Activated CD4-positive, alpha-beta T cell treated with anti-CD3 and anti-CD28 coated beads, Interleukin-2, amount 50 U/mL, for 16 hours (primary cell): ENCODE measurements at places on chromosomes 3 and 15.
A peak's percentile ranks its signal among the peaks of the same experiment; 100 is the strongest.

GRCh38 chr15:90058308-90058707 is 44.0 kb downstream of the IDH2 start:
- DNase-seq: no peak

DNA sequence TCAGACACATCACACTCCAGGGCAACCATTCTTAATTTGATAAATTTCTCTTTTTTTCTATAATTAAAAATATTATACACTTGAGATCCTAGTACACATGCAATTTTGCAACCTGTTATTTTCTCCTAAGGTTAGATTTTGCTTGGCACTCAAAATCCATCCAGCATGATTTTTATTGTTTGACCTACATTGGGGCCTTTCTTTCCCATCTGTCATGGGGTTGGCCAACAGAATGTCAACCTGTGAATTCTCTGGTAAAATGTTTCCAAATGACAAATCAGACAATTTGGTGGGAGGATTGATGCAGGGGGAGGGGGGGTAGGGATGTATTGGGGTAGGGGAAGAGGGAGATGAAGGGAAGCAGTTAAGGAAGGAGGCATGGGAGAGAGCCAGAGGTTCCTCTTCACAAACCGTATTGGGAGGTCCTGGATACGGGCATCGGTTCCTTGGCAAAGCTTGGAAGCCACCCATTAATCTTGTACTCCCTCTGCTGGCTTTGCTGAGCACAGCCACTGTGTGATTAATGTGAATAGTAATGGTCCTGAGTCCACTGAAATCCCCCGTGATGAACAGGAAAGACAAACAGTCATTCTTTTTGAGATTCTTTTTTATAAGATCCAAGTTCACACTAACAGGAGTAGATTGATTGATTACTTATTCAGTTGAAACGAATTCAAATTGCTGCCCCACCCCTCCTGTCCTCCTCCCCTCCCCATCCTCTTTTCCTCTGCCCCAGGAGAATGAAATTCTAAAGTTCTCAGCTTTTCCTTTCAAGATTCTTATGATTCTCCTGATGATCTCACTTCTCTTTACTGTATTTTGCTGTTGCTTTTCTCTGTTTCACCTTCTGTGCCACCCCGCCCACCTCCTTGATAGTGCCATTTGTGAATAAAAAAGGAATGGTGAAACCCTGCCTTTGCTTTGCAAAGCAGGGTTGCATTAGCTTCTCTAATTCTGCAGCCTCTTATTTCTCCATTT is 82.2 kb upstream of the SLC25A26 start:
- DNase-seq: peak; percentile 18

- no peak for DNase-seq
Measured at GRCh38 chr3:108001457-108001856, 89.4 kb downstream of the CD47 start.

GRCh38 chr3:134211797-134212196 is 38.9 kb downstream of the RYK start:
- no peak for DNase-seq

DNA sequence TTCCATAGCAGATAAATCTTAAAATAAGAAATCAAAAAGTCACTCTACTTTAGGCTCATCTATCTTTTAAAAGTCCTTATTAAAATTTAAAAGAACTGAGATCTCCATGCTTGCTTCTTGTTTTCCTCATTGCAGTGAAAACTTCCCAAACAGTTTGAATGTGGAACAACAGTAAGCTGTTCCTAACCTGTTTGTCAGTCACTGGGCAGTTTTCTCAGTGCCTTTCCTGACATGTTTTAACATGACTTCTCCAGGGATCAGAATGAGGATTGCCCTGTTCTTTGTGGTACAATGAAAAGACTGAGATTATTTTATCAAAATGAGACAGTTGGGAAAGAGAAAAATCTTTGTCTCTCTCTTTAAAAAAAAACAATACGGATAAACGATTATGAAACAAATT is 774 bp downstream of the GPR87 start:
- no peak for DNase-seq

GRCh38 chr3:173770011-173770410 is 372.5 kb downstream of the NLGN1 start:
- DNase-seq: no peak

- DNase-seq: no peak
Measured at GRCh38 chr3:64074895-64075679, 51.8 kb upstream of the PSMD6 start.

- no peak for DNase-seq
Measured at GRCh38 chr15:34336991-34337556, 507 bp downstream of the SLC12A6 start.

- DNase-seq: peak; percentile 8
Measured at GRCh38 chr3:137300703-137301102, 342.9 kb downstream of the IL20RB start.

DNA sequence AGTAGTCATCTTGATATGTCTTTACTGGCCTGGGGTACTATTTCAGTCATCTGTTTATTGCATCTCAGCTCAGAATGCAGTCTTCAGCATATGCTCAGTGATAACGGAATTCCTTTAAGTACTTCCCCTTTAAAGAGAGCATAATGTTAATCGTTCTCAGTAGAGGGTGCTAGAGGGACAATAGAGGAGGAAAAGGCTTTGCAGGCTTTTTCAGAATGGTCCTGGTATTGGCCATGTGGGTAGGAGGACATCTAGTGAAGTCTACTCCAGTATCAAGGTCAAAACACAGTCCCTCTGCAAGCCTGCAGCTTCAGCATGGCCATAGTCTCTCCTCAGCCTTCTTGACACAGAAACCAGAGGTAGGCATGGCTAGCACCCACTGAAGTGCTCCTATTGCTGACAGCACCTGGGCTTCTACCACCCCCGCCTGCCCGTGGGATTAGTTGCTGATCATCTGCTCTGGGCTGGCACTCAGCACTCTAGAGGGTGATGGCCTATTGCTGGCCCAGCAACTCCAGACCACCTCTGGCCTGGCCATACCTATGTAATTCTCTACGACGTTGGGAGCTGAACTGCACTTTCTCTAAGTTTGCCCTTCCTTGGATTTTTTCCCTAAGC is 65.4 kb downstream of the KCNH8 start:
- DNase-seq: peak; percentile 8

- no peak for DNase-seq
Measured at GRCh38 chr15:60061758-60062157, 57.6 kb downstream of the FOXB1 start.

GRCh38 chr15:61063875-61064320 is 165.2 kb downstream of the RORA start:
- DNase-seq: no peak

- DNase-seq: peak; percentile 63
Measured at GRCh38 chr3:15055019-15055557, 10.0 kb downstream of the MRPS25 start.

DNA sequence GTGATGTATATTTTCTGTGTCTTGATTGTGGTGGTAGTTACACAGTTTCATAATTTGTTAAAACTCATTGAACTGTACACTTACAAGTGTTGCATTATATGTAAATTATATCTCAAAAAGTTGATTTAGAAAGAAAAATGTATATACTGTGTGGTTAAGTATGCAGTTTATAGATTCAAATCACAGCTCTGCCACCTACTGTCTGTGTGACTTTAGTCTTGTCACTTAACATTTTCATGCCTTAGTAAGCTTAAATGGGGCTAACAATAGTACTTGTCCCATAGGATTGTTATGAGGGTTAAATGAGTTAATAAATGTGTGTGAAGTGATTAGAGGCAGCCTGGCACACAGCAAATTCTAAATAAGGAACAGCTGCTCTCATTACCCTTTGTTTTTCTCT is 120.9 kb upstream of the P2RY1 start:
- DNase-seq: no peak

DNA sequence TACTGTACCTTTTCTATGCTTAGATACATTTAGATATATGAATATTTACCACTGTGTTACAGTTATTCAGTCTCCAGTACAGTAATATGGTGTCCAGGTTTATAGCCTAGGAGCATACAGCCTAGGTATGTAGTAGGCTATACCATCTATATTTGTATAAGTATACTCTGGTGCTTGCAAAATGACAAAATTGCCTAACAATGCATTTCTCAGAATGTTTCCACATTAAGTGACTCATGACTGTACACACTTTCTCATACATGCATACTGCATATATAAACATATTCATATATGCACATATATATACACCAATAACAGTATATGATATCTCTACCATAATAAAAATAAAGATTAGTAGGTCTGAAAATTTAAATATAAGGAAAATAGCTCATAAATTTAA is 169.3 kb downstream of the DPH6 start:
- DNase-seq: no peak

DNA sequence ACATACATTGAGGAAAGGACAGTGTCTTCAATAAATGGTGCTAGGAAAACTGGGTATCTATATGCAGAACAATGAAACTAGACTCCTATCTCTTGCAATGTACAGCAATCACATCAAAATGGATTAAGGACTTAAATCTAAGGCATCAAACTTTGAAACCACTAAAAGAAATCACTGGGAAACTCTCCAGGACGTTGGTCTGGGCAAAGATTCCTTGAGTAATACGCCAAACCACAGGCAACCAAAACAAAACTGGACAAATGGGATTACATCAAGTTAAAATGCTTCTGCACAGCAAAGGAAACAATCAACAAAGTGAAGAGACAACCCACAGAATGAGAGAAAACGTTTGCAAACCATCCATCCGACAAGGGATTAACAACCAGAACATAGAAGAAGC is 14.5 kb downstream of the LAMP3 start:
- DNase-seq: no peak

- DNase-seq: no peak
Measured at GRCh38 chr15:90201944-90202375, 830 bp downstream of the SEMA4B start.

DNA sequence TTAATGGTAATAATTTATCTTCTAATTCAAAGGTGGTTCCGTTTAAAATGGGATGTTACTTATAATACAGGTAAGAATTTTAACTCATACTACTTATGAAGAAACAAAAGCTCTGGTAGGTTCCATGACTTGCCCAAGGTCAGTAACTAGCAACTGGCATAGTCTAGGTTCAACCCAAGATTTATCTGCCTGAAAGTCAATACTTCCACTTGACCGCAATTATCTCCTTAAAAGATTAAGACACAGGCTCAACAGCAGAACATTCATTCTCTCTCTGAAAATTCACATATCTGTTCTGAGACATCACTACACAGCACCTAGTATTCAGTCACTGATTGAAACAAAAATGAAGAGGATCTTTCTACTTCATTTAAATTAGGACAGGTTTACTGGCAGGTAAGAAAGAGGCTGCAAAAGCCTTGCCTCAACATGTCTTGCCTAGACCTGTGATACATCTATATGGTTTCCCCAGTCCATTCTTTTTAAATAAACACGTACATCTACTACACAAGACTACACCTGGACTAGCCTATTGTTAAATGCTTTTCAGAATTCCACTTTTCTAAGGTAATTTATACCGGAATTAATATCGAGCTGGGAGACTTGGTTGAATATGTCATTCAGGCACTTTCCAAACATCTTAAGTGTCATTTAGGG is 1.2 kb downstream of the CSNK1G1 start:
- DNase-seq: no peak

- no peak for DNase-seq
Measured at GRCh38 chr3:161117646-161118045, 12.5 kb upstream of the B3GALNT1 start.

- DNase-seq: no peak
Measured at GRCh38 chr15:51161491-51162220, 67.0 kb upstream of the TNFAIP8L3 start.

DNA sequence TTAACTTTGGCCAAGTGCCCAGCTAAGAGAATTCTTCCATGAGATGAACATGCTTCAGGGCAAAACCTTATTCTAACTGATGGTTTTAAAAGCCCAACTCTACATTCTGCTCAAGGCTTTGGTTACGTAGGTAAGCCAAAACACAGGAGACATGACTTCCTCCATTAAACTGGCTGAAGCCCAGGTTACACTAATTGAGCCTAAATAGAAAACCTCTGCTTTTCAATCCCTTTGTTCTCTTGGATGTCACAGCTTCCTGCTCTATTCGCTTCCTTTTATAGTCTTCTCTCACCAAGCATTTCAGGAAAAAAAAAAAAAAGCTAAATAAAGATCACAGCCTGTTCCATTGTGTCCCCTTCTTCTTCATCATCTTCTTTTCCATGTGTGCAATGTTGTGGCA is 420.4 kb downstream of the TIGIT start:
- DNase-seq: no peak

- no peak for DNase-seq
Measured at GRCh38 chr3:72309661-72310418, 524.9 kb upstream of the PROK2 start.

GRCh38 chr3:25493786-25494185 is 65.7 kb downstream of the RARB start:
- DNase-seq: no peak

GRCh38 chr3:7692866-7693265 is 808.8 kb upstream of the LMCD1 start:
- DNase-seq: no peak

- no peak for DNase-seq
Measured at GRCh38 chr3:100754563-100755334, 45.5 kb downstream of the TFG start.

GRCh38 chr15:68565726-68566125 is 13.1 kb upstream of the CORO2B start:
- DNase-seq: no peak
